ENCODE measurements at places on chromosomes 12 and 14.

DNA sequence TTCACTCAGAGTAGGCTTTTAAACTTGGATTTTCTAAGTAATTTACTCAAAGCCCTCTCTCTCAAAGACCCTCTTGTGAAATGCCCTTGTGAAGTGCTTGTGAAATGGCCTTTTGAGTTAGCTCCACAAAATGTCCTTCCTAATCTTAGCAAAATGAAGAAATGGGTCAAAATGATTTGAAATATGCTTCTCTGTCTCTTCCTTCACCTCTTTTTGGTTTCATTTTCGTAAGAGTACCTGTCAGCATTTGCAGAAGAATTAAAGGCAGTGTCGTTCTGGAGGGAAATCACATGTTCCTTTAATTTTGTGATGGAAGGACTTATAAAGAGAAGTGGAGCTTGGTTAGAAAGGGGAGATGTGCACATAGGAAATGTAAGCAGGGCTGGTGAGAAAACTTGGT, 93.7 kb downstream of the HMGA2 start:
- DNase-seq, result no peak

DNA sequence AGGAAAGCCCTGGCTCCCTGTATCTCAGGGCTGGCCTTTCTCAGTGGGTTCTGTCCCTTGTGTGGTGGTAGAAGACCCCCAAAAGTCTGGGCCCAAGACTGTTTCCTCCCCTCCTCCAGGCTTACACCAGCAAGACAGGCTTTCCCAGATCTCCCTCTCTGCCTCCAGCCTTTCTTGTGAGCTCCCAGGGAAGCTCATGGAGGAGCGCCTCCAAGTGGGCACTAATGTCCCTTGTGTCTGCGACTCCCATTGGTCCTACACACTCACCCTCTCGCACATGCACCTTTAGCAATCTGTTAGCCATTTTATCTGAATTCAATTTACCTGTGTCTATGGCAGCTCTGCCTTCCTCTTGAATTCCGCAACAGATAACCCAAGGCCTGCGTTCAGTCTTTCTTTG, 251.1 kb upstream of the CAND1 start:
- no peak for DNase-seq

GRCh38 chr12:94979941-94980340, 23.6 kb downstream of the NDUFA12 start:
- DNase-seq, result no peak

DNA sequence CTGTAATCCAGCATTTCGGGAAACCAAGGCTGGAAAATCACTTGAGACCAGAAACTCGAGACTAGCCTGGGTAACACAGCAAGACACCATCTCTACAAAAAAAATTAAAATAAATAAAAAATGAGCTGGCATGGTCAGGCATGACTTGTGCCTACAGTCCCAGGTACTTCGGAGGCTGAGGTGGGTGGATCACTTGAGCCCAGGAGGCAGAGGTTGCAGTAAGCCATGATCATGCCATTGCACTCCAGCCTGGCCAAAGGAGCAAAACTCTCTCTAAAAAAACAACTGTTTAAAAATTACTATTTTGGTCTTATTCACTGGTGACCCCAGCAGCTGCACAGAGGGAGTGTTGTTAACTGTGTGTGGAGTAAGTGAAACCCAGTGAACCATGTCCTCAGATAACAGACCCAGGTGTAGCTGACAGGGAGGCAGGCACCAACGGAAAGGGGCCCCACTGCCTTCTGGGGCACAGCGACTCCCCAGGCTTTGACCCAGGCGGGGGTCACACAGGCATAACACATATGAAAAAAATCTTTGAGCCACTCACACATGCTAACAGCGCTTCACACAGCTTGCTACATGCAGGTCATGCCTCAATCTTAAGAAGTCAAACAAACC, 12.1 kb downstream of the DDX54 start:
- DNase-seq, result no peak

DNA sequence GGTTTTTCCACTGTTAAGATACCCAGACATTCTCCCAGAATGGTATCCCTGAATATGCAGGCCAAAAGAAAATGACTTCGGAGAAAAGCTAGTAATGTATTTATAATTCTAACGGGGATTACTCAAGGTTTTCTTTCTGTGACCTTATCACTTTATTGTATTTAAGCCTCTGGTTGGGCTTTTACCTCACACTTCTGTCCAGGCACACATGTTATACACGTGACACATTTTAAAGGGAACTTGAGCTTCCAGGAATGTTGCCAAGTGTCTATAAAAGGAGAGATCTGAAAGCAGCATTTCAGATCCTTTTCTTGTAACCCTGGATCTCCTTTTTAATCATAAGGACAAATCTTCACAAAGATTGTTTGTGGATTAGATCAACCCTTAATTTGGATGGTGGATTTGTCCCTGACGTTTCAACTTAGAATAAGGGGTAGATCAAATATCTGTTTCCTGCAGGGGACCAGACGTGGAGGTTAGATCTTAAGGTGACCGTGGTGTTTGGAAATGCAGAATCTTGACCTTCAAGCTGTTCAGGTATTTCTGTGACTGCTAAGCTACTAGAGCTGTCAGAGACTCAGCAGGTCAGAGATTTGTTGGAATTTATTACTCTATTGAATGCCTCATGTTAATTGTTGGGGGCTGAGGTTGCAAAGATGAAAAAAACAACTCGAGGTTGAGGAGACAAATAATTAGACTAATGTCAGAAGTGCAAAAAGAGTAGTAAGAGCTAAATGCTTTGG, 1.5 kb downstream of the CIPC start:
- DNase-seq, result no peak

DNA sequence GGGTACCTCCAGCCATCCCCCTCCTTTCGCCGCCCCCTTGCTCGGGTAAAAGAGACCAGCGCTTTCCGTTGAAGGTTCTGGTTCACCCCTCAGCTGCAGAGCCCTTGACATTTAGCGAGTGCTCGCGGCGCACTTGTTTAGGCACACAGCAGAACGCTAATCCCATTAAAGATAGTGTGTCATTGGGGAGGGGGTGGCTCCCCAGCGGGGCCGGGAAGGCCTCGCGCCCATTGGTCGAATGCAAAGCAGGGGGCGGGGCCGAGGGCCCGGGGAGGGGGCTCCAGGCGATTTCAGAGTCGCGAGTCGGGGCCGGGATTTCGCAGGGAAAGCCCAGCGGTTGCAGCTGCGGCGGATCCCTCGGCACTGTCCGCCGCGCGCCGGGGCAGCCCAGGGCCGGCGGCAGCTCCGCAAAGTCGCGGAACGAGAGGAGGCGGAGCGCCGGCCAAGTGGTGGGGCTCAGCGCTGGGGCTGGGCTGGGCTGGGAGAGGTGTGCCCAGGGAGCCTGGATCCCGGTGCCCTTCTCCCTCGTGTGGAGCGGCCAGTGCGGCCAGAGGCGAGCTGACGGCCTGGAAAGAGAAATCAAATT, 122.9 kb downstream of the TSPAN9 start:
- DNase-seq, result no peak

GRCh38 chr14:101125719-101126651, 222.5 kb upstream of the RTL1 start:
- DNase-seq, result no peak

GRCh38 chr12:77954206-77954555, 123.5 kb downstream of the NAV3 start:
- DNase-seq, result no peak

- no peak for DNase-seq
These were observed 123.2 kb upstream of the SLC38A4 start for GRCh38 chr12:46948936-46949545.

DNA sequence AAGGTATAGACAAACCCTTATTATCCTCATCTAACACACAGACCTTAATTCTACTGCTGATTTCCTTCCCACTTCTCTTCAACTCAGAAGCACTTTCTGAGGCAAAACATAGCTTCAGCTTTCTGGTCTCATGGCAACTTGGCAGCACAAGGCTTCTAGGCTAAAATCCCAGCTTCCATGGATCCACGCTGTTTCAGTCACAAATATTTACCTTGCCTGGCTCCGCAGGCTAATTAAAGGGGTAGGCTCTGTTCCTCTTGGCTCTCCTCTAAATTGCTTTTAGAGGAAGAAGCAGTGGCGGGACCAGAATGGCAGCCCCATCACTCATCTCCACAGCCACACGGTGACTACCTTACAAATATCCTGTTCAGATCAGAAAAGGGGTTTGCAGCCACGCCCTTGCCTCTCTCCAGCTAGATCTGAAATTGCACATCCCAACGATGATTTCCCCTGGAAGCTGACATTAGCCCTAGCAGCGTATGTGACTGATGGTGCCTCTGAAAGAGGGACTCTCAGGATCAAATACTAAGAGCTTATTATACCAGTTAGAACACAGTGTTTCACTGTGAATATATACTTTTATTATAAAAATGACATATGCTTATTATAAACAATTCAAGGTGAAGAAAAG, 221.5 kb upstream of the NUDT4 start:
- no peak for DNase-seq

DNA sequence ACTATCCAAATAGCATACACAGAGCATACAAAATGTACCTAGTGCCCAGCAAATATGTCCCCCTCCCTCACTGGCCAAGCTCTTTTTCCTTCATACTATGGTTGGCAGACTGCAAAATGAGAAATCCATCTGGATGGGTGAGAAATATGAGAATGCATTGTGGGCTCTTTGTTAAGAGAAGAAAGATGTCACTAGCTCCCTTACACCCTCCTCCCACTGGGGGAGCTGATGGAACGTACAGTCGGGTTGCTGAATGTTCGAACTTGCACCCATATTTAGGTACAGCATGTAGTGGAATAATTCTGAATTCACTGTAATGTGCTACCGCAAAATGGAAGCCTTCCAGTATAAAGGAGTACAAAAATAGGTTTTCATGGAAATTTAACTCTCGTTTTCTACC, 377.4 kb downstream of the GRIN2B start:
- no peak for DNase-seq

DNA sequence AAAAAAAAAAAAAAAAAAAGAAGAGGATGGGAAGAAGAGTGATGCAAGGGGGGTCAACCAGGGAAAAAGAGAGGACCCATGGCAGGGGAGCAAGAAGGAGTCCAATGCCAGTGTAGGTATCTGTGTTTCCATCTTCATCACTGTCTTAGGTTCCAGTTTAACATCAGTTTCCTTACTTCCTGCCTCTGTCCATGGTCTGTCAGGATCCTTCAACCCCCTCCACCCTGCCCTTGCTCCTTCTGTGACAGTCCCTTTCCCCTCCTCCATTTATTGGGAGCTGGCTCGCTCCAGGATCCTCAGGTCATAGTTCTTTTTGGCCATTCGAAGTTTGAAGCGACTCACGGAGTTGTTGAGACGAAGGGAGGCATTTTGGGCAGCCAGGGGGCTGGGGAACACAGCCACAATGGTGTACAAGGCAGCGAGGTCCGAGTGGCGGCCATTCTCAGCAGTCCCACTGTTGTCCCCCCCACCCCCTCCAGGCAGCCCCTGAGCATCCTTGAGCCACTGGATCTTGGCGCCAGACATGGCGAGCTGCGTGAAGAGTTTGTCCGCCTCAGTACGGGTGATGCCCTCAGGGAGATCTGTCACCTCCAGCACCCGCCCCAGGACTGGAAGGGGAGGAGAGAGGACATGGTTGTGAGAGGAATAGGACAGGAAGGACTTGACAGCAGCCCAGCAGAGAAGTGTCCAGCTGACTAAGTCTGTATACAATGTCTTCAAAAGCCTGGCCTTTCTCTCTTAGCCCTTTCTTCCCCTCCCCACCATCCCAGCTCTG, 3.7 kb upstream of the STAC3 start:
- no peak for DNase-seq

GRCh38 chr12:12098691-12099015, 27.9 kb downstream of the BCL2L14 start:
- DNase-seq, result no peak

DNA sequence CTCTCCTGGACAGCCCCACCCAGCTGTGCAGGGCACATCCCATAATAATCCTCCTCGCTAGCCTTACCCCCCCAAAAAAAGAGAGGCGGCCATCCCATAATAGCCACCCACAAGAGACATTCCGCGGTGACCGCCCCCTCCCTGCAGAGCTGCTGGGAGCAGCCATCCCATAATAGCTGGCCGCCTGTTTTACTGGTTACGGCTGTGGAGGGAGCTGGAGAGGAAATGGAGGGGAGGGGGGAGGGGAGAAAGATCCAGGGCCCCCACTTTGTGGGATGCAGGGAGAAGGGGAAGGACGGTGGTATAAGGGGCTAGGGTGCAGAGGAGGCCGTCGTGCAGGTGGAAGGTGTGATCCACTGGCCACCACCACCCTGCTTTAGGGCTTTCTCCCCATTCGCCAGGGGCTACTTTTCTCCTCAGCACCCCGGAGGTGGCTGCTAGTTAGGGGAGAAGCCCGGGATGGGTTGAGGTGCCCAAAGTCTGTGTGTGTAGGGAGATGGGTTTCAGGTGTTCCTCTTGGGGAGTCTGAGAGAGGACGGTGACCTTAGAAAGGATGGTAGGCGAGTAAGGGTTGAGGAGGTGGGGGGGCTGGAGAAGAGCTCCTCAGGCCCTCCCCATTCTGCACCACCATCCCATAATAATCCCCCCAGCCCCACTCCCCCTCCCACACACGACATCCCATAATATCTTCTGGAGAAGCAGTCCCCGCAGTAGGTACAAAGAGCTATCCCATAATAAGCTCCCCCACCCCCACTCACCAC, 6.0 kb upstream of the CHD4 start:
- no peak for DNase-seq

DNA sequence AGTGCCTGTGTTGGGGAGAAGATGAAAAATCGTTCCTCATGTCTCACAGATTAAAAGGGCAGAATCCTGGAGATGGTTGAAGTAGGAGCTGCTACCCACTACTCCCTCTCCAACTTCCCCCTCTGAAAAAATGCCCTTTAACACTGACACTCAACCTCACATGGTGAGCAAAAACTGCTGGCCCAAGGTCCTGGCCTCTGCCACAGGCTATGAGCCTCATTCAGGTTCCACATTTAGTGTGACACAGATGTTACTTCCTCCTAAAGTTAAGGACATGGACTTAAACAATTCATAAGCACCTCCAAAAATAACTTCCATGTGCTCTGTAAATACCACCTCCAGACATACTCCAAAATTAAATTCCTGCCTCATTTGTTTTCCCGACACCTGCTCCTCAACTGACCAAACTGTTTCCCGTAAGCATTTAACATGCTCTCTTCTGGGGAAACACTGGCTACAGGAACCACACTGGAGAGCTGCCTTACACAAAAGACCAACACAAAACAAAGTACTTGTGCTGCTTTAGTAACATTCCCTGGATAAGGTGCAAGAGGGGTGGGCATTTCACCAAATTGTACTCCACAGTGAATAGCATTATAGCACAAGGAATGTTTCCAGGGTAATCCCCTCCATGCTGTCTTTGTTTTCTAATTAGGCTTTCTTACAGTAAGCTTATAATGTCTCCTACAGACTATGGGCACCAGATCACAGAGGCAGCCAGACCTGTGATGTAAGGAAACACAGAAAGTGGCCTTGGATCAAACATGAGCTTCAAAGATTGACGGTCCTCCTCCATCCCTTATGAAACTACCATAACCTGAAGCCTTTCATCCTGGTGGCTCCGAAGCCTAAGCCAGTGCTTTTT, 57.0 kb downstream of the PHLDA1 start:
- no peak for DNase-seq

DNA sequence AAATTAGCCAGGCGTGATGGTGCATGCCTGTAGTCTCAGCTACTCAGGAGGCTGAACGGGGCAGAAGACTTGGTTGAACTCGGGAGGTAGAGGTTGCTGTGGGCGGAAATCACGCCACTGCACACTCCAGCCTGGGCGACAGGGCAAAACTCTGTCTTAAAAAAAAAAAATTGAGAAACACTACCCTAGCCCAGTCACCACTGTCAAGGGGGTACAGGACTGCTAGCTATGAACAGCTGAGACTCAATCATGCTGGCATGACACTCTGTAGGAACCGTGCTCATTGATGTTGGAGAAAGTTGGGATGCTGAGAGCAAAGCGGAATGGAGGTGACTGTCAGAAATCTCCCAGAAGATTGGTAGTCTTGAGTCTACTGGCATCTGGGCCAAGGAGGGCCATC, 58.2 kb upstream of the STON2 start:
- DNase-seq, result no peak

Measured in effector CD8-positive, alpha-beta T cell (primary cell).